ENCODE measurements at places on chromosomes 3 and 15.
A peak's percentile ranks its signal among the peaks of the same experiment; 100 is the strongest.

DNA sequence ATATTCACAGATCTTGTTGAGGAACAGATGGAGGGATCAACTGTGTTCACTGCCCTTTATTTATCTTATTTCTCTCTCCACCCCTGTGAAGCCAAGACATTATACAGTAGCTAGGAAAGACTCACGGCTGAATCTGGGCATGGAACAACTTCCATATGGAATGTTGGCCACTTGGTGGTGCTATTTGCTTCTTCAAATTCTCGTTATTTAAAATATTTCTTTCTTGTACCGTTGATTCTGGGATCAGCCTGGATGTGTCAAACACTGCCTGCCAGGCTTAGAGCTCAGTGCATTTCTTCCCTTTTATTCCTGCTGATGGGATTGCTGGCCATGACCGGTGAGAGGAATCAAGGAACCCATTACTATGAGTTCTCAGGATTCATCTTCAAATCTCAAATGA lies 17.5 kb upstream of the GASK1A start:
- DNase-seq, result peak; percentile 52

DNA sequence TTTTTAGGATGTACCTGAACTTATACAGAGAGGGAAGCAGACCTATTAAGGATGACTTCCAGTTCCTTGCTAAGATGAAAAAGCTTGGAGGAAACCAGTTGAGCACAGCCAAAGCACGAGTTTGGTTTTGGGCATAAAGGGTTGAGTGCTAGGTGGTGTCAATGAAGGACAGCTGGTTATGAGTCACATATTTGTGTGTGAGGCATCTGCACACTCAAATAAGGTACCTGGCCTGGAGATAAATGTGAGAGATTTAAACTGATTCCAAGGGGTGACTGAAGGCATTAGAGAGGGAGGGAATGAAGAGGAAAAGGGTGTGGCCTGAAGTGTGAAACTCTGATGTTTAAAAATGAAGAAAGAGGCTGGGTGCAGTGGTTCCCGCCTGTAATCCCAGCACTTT lies 486.7 kb downstream of the DIPK2A start:
- no peak for DNase-seq

DNA sequence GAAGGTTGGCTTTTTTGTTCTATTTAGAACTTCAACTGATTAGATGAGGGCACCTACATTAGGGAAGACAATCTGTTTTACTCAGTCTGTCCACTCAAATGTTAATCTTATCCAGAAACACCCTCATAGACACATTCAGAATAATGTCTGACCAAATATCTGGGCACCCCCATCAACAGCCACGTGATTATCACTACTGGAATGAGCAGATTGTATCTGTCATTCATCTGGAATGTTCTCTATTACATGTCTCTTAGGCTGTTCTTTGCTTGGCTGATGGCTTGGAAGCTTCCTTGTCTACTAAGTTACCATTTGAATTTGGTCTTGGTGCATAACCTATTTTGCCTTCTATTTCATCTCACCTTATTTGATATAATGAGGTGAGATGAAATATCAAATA lies 15.7 kb upstream of the LRRC58 start:
- no peak for DNase-seq

- no peak for DNase-seq
These were observed 109.7 kb downstream of the UBE2E2 start for GRCh38 chr3:23312866-23313265.

DNA sequence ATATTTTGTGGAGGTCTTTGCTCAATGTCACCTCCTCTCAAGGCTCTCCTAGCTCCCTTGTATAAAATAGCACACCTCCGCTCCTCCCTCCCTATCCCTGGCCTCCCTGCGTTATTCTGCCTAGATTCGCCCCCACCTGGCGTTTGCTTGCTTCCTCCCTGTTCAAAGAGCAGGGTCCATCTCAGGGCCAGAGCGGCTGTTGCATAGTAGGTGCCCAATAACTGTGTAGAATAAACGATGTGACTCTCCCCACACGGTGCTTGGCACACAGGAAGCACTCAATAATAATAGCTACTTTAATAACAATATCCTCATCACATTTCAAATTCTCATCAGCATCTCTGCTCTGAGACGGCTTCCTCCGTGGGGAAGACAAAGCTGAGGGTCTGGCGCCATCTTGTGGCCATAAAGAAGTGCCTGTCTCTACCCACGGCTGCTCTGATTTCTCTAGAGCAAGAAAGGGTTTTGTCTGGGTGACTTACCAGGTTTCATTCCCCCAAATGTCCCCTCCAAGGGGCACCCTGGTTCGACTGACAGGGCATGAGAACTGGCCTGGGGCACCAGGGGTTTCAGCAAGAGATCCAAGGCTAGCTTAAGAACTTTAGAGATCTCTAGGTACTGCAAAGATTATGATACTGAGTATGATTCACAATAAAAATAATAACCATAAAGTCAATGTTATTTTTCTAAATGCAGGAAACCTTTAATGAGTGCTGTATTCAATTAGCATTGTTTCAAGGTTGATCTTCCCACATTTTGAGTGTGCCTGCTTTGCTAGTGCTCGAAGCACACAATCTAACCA lies 16.1 kb downstream of the CD276 start:
- DNase-seq, result peak; percentile 76

GRCh38 chr15:27993996-27994780 lies 104.9 kb downstream of the OCA2 start:
- peak; percentile 69 for DNase-seq

DNA sequence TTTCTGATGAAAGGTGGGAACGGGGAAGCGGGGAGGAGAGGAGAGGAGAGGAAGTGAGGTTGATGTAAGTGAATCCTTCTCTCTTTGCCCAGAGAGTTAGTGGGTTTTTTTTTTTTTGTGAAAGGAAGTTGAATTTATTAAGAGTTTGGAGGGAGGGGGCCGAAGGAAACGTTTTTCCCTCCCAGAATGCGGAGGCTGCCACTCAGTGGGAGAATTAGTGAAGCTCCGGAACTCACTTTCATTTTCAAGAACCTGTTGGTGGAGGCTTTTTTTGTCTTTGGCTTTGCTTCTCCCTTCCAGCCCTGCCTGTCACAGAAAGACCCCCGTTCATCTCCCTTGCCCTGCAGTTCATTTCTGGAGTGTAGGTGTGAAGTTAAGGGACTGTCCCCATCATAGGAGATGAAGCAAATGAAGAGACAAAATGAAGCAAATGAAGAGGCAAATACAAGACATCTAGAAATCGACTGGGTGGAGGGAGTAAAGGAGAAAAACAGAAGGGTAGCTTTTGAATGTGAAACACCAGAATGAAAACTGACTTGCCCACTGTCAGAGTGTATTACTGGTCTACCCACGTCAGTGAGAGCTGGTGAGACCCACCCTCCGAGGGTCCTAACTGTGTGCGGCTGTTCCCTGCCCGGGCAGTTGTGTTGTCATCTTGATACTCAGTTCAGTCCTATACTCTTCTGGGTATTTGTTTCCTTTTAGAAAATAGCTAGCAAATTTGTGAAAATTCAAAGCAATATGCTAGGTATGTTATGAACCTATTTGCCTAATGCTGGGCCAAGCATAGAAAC lies 91.5 kb downstream of the ITPR1 start:
- no peak for DNase-seq

- no peak for DNase-seq
These were observed 10.0 kb downstream of the IQSEC1 start for GRCh38 chr3:13063225-13063624.

- no peak for DNase-seq
These were observed 40.7 kb downstream of the ATP2C1 start for GRCh38 chr3:130934442-130935089.

GRCh38 chr3:120424976-120425570 lies 25.7 kb downstream of the FSTL1 start:
- no peak for DNase-seq

- peak; percentile 50 for DNase-seq
These were observed 1009.8 kb downstream of the TUSC7 start for GRCh38 chr3:117719316-117719926.

GRCh38 chr3:48564667-48565066 lies 1.1 kb upstream of the UCN2 start:
- no peak for DNase-seq

GRCh38 chr3:71244153-71244825 lies 339.2 kb downstream of the FOXP1 start:
- no peak for DNase-seq

GRCh38 chr3:8154617-8155016 lies 347.0 kb upstream of the LMCD1 start:
- no peak for DNase-seq

- DNase-seq, result no peak
These were observed 6.1 kb downstream of the SHF start for GRCh38 chr15:45181491-45182285.

DNA sequence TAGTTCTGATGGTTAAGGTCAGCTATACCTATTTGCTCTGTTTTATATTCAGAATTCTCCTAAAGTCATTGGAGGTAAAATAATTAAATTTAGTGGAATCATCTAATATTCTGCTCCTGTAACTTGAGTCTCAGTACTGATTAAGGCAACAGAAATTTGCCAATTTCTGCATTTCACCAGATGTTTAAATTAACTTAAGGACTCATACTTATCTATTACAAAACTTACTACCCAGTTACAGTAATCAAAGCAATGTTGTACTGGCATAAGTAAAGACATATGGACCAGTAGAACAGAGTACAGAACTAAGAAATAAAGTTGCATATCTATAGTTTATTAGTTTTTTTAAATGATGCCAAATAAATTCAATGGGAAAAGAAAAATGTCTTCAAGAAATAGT lies 1043.8 kb downstream of the OTOL1 start:
- no peak for DNase-seq

DNA sequence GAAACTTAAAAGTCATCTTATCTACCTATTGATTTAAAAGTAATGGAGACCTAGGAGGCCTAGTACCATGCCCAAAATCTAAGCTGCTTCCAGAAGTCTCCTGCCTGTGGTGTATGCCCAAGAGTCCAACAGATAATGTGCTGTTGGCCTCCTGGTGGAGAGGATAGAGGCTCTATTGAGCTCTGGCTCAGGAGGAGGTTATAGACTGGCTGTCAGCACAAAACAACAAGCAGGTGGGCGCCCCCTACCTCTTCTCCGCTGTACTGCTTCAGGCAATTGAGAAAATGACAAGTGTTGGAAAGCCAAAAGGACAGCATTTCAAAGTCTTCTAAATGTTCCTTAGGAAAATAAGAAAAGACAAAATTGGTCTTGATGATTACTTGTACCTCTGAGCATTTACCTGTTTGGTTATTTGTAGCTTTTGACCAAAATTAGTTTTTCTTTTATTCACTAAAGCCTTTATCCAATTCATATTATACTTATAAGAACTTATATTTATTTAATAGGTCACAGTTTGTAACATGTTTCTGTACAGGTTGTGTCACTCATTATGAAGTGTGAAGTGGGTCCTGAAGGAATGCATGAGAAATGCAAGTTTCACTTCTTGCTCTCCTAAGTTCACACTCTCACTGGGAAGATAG lies 17.2 kb upstream of the GNB5 start:
- peak; percentile 5 for DNase-seq

GRCh38 chr15:40367371-40367685 lies 9.3 kb downstream of the DISP2 start:
- no peak for DNase-seq

DNA sequence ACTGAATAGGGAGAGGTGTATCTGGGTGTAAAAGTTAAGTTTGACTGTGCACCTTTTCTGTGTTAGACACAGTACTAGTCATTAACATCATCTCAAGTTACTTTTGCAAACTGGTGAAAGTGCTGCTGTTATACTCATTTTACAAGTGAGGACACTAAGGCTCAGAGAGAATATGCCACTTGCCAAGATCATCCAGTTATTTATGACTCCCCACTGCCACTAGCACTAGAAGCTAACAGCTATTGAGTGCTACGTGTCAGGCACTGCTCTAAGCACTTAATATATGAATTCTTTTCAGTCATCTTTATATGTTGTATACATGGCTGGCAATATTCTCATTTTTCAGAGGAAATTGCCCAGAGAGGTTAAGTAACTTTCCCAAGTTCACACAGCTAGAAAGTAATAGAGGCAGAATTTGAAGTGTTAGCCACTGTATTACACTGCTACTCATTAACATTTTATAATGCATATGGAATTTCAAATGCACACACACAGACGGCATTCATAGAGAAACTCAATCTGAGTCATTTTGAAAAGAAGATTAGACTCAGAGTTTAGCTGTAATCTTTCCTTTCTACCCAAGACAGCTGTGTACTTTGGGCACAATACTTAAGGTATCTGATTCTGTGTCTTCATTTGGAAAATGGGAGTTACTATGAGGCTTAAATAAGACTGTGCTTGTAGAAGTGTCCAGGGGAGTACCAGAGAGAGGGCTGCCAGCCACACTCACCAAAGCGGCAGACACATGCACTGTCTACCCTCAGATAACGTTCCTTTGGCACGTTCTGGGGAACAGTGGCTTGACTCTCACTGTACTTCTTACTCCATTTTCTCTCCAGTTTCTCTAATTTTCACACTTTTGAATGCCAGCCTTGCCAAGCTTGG lies 1.3 kb upstream of the MASP1 start:
- DNase-seq, result no peak

DNA sequence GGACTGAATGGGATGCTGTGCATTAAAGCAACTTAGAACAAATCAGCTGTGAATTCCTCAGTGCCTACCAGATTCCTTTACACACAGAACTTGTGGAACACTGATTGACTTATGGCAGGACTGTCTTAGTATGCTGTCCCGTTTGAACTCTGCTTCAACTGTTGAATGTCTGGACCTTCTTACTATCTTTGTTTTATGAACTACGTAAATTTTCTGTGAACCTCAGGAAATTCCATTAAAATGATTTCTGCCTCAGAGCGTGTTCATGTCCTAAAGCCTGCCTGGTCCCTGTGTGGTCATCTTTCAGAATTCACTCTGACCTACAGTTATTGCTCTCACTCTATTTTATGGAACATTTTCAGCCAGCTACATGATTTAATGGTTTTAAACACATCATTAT lies 29.4 kb upstream of the FBN1 start:
- no peak for DNase-seq

- DNase-seq, result no peak
These were observed 67.6 kb downstream of the MITF start for GRCh38 chr3:69806735-69807438.

DNA sequence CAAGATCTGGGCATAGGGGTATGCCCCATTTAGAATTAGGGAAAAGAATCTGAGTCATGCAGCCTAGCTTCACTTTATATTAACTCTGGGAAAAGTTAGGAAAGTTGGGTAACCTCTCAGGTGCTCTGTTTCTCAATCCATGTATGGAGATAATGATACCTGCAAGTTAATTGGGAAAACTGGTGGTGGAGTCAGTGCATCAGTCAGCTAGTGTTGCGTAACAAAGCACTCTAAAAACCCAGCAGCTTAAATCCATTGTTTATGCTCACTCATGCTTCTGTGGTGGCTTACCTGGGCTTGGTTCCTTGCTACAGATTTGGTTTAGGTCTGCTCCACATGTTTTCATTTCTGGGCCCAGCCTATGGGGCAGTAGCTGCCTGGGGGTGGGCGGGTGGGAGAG lies 91.0 kb downstream of the SMAD3 start:
- no peak for DNase-seq

Data from NCI-H1417 (cell line).